ENCODE measurements at places on chromosomes 4 and X. TPM values are rescaled to one million over a fixed set of nuclear protein-coding genes. Genes with fewer than 3 reads are reported as not detected.
A peak's percentile ranks its signal among the peaks of the same experiment; 100 is the strongest.

DNA sequence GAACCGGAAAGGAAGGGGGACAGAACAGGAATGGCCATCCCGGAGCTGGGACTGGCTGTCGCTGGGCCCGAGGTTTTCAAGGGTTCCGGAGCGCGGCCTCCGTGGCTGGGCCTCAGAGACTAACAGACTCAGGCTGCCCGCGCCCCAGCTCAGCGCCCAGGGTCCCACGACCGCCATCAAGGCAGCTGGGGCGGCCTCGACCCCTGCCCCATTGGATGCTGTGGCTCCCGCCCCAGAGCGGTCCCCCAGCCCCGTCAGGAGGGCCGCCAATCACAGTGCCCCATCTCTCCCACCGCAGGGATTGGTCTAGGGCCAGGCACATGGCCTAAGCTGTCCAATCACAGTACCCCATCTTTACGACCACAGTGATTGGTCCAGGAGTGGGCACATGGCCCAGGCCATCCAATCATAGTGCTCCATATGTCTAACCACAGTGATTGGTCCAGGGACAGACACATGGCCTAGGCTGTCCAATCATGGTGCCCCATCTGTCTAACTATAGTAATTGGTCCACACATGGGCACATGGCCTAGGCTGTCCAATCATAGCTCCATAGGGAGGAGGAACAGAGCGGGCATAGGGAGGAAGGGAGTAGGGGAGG is 105.3 kb upstream of the NKX1-1 start:
- H3K4me3 ChIP-seq, result no peak overlapping the region
- no peaks in the 10 kb centered on the region for H3K36me3 ChIP-seq
- H3K27ac ChIP-seq, result no peak overlapping the region
- H3K27me3 ChIP-seq, result no peaks in the 10 kb centered on the region
- no peaks in the 10 kb centered on the region for H3K4me1 ChIP-seq

The FRG2 gene
- 0.10 TPM for total RNA-seq

DNA sequence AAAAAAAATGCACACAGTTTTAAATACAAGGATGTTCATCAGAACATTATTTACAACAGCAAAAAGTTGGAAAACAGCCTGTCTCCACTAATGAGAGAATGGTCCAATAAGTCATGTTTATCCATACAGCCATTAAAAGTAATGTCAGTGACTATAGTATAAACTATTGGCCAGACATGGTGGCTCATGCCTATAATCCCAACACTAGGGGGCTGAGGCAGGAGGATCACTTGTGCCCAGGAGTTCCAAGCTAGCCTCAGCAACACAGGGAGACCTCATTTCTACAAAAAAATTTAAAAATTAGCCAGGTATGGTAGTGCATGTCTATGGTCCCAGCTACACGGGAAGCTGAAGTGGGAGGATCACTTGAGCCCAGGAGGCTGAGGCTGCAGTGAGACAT is 48.1 kb upstream of the IL13RA1 start:
- DNase-seq, result no peak
- H3K4me1 ChIP-seq, result no peaks in the 10 kb centered on the region
- H3K27ac ChIP-seq, result no peak overlapping the region
- no peak overlapping the region for H3K4me3 ChIP-seq
- H3K27me3 ChIP-seq, result no peaks in the 10 kb centered on the region

- DNase-seq, result no peak
- H3K36me3 ChIP-seq, result no peaks in the 10 kb centered on the region
- H3K4me3 ChIP-seq, result no peak overlapping the region
- H3K4me1 ChIP-seq, result no peaks in the 10 kb centered on the region
Measured at GRCh38 chrX:146907391-146908240, 93.1 kb upstream of the CXorf51A start.

DNA sequence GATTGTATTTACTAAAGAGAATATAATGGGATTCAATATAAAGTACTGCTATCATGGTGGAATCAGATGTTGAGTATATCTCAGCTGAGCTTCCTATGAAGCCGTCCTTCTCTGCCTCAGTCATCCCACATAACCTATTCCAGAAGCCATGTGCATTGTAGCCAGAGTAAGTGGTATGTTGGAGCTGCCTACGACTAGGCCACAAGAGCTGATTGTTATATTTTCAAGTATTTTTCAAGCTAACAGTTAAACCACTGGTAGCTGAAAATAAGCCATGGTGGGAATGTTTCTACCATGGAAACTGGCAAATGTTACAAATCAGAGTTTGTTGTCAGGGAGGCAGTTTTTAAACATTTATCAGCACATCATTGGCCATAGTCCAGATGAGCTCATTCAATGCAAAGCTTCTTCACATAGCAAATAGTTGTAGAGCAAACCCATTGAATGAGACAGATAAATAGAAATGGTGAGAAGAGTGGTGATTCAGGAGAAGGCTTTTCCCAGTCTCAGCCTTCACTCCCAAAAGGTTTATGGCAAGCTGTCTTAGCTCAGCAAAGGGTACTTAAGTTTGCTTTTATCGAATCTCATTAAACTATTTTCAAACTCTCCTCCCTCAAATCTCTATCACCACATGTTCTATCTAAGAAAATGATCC is 436.4 kb downstream of the PCDH19 start:
- H3K27ac ChIP-seq, result no peak overlapping the region
- H3K4me1 ChIP-seq, result no peaks in the 10 kb centered on the region
- H3K36me3 ChIP-seq, result no peaks in the 10 kb centered on the region
- H3K4me3 ChIP-seq, result no peak overlapping the region

DNA sequence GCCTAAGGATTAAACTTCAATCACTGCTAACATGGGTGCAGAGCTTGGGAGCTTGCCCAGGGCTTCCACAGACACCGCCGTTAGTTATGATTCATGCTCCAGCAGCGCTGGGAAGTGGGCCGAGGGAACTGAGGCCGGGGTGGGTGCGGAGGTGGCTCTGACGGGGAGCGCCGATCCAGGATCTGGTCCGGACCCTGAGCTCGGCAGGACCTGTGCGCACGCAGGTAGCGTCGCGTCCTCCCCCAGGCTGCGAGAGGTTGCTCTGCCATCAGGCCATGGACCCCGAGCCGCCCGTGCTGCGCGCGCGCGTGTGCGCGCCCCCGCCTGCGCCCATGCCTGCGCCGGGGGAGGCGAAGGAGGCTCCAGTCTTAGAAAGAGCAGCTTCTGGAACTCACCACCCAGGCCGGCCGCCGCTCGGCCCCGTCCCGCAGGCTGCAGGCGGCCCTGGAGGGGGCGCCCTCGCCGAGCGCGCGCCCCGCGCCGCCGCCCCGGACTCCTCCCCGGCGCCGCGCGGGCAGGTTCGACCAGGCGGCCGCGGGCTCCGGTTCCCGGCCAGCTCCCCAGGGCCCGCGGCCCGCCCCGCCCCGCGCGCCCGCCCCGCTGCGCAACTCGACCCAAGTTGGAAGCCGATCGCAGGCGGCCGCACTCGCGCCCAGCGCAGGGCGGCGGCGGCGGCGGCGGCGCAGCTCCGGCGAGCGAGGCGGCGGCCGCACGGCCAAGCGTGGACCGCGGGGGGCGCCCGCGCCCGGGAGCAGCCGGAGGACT is 732 bp upstream of the ADRA2C start:
- H3K4me3 ChIP-seq, result no peak overlapping the region
- peak; percentile 10 for DNase-seq
- peaks cover 17% of the 10 kb centered on the region for H3K27me3 ChIP-seq
- H3K4me1 ChIP-seq, result peaks cover 2% of the 10 kb centered on the region
- H3K36me3 ChIP-seq, result no peaks in the 10 kb centered on the region
- no peak overlapping the region for H3K27ac ChIP-seq

The TRIM75 gene
- not detected for total RNA-seq

DNA sequence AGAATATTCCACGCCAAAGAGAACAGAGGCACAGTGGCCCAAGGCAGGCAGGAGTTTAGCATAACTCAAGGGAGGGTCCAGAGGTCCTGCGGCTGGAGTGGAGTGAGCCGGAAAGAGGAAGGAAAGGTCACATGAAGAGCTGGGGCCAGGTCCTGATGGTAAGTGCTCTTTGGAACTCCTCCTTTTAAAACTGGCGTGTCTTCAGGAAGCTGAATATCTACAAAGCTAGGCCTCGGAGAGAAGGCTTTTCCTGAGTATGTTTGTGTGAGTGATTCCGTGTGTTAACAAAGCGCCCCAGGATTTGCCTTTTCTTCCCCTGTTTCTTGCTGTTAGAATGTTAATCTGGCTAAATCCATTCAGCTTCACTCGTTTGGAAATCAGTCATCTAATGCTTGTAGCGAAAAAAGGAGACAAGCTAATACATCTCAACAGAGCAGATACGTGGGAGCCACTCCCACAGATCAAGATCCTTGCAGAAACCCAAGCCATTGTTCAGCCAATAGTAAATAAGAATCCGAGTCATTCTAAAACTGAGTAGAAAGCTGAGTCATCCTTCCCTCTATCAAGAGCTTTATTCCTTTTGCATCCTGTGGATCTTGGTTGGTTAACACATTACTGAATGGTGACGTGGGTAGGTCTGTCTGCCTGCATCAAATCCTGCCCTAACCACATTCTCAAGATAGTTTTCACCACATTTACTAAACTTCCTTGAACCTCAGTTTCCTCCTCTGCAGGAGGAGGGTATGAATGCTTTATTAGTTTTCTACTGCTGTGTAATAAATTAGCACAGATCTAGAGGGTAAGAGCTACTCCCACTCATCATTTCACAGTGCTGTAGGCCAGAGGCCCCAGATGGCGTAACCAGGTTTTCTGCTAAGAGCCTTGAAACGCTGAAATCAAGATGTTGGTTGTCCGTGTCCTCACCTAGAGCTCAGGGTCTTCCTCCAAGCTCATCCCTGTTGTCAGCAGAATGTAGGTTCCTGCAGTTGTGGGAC is 43.2 kb upstream of the RBM47 start:
- DNase-seq, result peak; percentile 71
- H3K36me3 ChIP-seq, result no peaks in the 10 kb centered on the region
- peak overlapping the region; percentile 92 for H3K27ac ChIP-seq
- H3K4me1 ChIP-seq, result peaks cover 50% of the 10 kb centered on the region
- H3K4me3 ChIP-seq, result peak overlapping the region; percentile 63

The CABS1 gene
- not detected for total RNA-seq

DNA sequence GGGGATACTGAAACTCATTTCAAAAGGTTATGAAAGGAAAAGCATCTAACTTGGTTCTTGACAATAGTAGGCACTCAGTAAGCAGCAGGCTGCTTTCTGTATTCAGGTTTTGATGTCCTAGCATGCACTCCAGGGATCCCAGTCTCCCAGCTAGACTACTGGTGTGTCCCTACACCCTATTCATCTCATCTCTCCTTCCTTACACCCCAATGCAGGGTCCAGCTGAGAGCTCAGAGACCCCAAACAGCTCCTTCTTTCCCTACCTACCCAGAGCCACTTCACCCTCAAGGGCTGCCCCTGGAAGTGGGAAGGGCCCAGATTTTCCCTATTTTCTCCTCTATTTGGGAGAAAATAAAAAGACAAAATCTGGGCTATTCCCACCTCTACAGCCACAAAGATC is 1.6 kb upstream of the EFNB1 start:
- no peak overlapping the region for H3K27ac ChIP-seq
- H3K4me3 ChIP-seq, result no peak overlapping the region
- no peaks in the 10 kb centered on the region for H3K27me3 ChIP-seq
- peaks cover 17% of the 10 kb centered on the region for H3K4me1 ChIP-seq

- H3K4me3 ChIP-seq, result no peak overlapping the region
- DNase-seq, result no peak
- H3K27ac ChIP-seq, result no peak overlapping the region
- H3K27me3 ChIP-seq, result no peaks in the 10 kb centered on the region
- no peaks in the 10 kb centered on the region for H3K36me3 ChIP-seq
Measured at GRCh38 chr4:23590431-23590830, 299.4 kb downstream of the PPARGC1A start.

- H3K4me3 ChIP-seq, result no peak overlapping the region
- H3K4me1 ChIP-seq, result peaks cover 2% of the 10 kb centered on the region
- no peak overlapping the region for H3K27ac ChIP-seq
- H3K36me3 ChIP-seq, result no peaks in the 10 kb centered on the region
- no peaks in the 10 kb centered on the region for H3K27me3 ChIP-seq
Measured at GRCh38 chrX:135480076-135480475, 40.4 kb upstream of the INTS6L start.

The SLC2A9 gene
- 0.65 TPM for total RNA-seq

GRCh38 chrX:16826207-16826606 is 39.9 kb downstream of the TXLNG start:
- no peak overlapping the region for H3K4me3 ChIP-seq
- peaks cover 22% of the 10 kb centered on the region for H3K4me1 ChIP-seq
- DNase-seq, result no peak
- H3K36me3 ChIP-seq, result peaks cover 11% of the 10 kb centered on the region

- H3K27ac ChIP-seq, result peak overlapping the region; percentile 56
- H3K4me3 ChIP-seq, result no peak overlapping the region
- peaks cover 19% of the 10 kb centered on the region for H3K4me1 ChIP-seq
- no peaks in the 10 kb centered on the region for H3K36me3 ChIP-seq
- peaks cover 8% of the 10 kb centered on the region for H3K27me3 ChIP-seq
Measured at GRCh38 chrX:134654398-134655012, 3.8 kb downstream of the PLAC1 start.

- H3K27me3 ChIP-seq, result peaks cover 3% of the 10 kb centered on the region
- H3K4me3 ChIP-seq, result no peak overlapping the region
- no peaks in the 10 kb centered on the region for H3K4me1 ChIP-seq
- H3K27ac ChIP-seq, result no peak overlapping the region
- DNase-seq, result no peak
Measured at GRCh38 chrX:55132416-55132815, 43.6 kb downstream of the PAGE2 start.

- peaks cover 1% of the 10 kb centered on the region for H3K27me3 ChIP-seq
- H3K4me1 ChIP-seq, result no peaks in the 10 kb centered on the region
- no peak for DNase-seq
- H3K27ac ChIP-seq, result no peak overlapping the region
Measured at GRCh38 chr4:163857903-163858302, 363.4 kb downstream of the TMA16 start.

The MAGED4 gene
- total RNA-seq, result 1.2 TPM

The ZCCHC18 gene
- total RNA-seq, result 0.36 TPM

The FHIP1A gene
- 0.46 TPM for total RNA-seq

- H3K4me3 ChIP-seq, result no peak overlapping the region
- H3K36me3 ChIP-seq, result no peaks in the 10 kb centered on the region
- peaks cover 24% of the 10 kb centered on the region for H3K4me1 ChIP-seq
- peaks cover 12% of the 10 kb centered on the region for H3K27me3 ChIP-seq
- H3K27ac ChIP-seq, result no peak overlapping the region
- DNase-seq, result peak; percentile 38
Measured at GRCh38 chr4:99763635-99764101, 53.0 kb upstream of the DAPP1 start.

The FGFR3 gene
- 0.21 TPM for total RNA-seq

GRCh38 chrX:69896046-69896445 is 153.7 kb downstream of the AWAT2 start:
- no peak overlapping the region for H3K27ac ChIP-seq
- H3K4me1 ChIP-seq, result no peaks in the 10 kb centered on the region
- no peaks in the 10 kb centered on the region for H3K36me3 ChIP-seq
- no peak for DNase-seq

The TMEM35A gene
- total RNA-seq, result not detected

GRCh38 chrX:40008791-40009461 is 88.8 kb downstream of the BCOR start:
- no peak overlapping the region for H3K27ac ChIP-seq
- peaks cover 34% of the 10 kb centered on the region for H3K27me3 ChIP-seq
- DNase-seq, result peak; percentile 53
- H3K4me3 ChIP-seq, result peak overlapping the region; percentile 59
- peaks cover 25% of the 10 kb centered on the region for H3K4me1 ChIP-seq
- H3K36me3 ChIP-seq, result no peaks in the 10 kb centered on the region

The FNIP2 gene
- total RNA-seq, result 17.7 TPM

GRCh38 chr4:172390331-172390730 is 577.1 kb downstream of the GALNTL6 start:
- H3K36me3 ChIP-seq, result no peaks in the 10 kb centered on the region
- H3K4me1 ChIP-seq, result no peaks in the 10 kb centered on the region
- no peak overlapping the region for H3K27ac ChIP-seq
- no peaks in the 10 kb centered on the region for H3K27me3 ChIP-seq
- no peak for DNase-seq

The ZRSR2 gene
- total RNA-seq, result 17.3 TPM

- H3K4me1 ChIP-seq, result no peaks in the 10 kb centered on the region
- H3K36me3 ChIP-seq, result no peaks in the 10 kb centered on the region
- DNase-seq, result no peak
- no peaks in the 10 kb centered on the region for H3K27me3 ChIP-seq
- no peak overlapping the region for H3K27ac ChIP-seq
- H3K4me3 ChIP-seq, result no peak overlapping the region
Measured at GRCh38 chr4:181755846-181756245, 487.4 kb upstream of the TENM3 start.

The DACH2 gene
- total RNA-seq, result not detected

The PRSS12 gene
- not detected for total RNA-seq
